AG08396 (cell line): ENCODE measurements at places on chromosomes 5 and 9.
A peak's percentile ranks its signal among the peaks of the same experiment; 100 is the strongest.

- DNase-seq: peak; percentile 29
Observed at GRCh38 chr5:142143878-142144277, 35.3 kb downstream of the NDFIP1 start.

GRCh38 chr5:80346055-80346454 is 26.3 kb downstream of the SPZ1 start:
- DNase-seq: no peak

DNA sequence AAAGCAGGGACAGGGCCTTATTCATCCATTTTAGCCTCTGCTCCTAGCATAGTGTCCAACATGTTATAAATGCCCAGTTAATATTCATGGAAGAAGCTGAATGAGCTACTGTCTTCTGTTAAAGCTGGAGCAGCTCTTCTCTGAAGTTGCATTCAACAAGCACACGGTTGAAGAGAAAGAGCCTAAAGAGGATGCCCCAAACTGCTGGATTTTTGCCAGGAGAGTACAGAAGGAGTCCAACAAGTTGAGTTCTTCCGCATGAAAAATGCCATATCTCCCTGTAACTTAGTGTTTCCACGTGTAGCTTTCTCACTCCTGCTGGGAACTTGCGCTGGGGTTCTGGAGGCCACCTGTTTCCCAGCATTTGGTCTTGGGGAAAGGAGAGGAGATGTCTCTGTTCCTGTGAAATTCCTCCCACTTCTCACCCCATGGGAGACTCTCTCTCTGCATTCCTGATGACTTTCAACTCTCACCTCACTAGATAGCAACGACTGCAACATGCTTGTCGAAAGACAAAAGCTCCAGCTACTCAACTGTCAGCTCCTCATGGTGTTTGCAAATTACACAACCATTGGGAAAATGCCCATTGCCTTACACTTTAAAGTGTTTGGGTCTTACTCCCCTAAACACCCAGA is 122.8 kb downstream of the KIF4B start:
- no peak for DNase-seq

DNA sequence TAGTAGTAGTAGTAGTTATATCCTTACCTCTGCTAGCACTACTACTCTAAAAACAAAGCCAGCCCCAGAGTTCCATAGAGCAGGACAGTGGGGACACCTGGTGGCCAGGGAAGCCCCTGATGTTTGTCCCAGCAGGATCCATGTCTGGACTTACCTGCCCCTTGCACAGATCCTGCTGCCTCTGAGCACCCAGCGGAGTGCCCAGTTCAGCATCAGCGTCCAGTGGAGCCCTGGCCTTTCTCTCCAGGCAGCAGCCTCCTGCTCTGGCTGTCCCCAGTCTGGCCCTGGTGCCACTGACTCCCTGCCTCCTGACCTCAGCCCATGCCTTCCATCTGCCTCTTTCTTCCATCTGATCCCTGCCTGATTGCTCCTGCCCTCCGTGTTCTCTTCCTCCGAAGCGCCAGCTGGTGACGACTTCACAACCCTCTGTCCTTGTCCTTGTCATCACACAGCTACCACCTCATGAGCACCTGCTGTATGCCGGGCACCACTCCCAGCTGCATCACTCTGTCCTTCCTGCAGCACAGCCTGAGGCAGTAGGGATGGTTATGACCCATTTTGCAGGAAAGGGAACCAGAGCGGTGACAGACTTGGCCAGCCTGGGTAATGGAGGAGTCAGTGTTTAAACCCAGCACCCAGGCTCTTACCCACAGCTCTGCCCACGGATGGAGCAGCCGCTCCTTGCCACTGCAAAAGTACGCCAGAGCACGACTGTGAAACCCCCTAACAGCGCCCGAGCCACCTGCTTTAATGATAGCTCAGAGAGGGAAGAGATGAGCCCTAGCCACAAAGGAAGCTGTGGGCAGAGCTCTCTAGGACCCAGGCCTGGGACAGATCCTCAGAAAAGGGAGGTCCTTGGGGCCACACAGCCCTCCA is 11.5 kb downstream of the SARDH start:
- DNase-seq: peak; percentile 69

GRCh38 chr9:113708821-113709713 is 167.0 kb upstream of the ZNF618 start:
- no peak for DNase-seq

DNA sequence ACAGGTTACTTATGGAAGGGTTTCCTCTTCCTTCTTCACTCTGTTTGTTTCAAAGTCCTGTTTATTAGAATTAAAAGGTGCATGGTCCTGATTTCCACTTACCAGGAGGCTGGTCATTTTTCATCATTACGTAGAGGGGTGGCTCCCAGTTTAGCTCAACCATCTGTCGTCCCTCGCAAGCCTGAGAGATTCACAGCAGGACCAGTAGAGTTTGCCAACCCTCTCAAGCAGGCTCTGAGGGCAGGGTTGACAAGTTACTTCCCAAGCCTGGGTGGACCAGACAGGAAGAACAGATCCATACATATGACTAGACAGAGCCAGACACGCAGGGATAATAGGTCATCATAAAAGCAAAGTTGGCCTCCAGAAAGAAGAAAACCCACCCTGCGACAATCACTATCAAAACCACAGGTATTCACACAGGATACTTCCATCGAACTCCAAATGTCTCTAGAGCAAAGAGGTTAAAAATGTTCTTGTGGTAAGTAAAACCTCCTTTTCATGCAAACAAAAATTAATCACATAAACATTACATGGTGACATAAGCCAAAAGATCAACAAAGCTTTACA is 151.9 kb downstream of the ELAVL2 start:
- DNase-seq: no peak

- DNase-seq: no peak
Observed at GRCh38 chr9:72843520-72844439, 109.1 kb downstream of the ALDH1A1 start.

DNA sequence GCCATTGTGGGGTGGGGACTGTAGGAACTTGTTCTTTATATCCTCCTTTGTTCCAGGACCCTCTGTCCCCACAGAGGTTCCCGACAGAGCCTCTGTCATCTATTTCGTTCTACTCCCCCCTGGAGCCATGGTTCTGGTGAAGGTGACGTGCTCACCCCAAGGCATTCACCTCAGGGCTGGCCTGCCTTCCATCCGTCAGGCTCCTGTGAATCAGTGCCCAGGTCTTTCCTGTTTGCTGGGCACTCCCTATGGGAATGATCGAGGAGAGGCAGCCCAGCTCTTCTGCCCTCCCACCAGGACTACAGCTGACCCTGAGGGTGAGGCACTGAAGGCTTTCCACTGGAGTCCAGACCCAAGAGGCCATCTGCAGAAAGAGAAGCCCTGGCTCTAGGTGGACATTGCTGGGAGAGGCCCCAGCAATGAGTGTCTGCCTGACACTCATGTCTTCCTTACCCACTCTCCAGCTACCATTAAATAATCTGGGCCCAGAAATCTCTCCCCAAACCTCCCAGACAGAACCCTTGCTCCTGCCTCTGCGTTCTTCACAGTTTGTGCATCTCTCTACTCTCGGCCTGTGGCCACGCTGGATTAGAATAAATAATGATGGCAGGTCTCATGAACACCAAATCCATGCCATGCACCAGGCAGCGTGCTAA is 214.2 kb downstream of the FSTL4 start:
- no peak for DNase-seq

DNA sequence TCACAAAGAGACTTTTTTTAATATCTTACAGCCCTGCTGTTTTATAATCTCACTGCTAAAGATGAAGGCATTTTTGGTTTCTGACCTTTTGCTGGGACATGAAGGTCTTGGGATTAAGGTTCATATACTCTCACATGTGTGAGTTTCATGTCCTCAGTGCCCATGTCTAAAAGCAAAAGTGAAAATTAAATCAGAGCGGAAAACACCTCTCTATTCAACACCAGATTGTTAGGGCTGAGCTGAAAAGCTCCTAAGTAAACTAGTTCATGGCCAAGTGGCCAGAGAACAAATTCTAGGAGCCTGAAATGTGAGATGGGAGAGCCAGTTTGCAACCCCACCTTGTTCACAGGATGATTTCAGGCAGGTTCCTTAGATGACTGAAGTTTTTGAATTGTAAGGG is 110.9 kb downstream of the GRIA1 start:
- DNase-seq: no peak
